ENCODE measurements at places on chromosomes 4 and X. TPM values are rescaled to one million over a fixed set of nuclear protein-coding genes. Genes with fewer than 3 reads are reported as not detected.

The IQCM gene
- total RNA-seq = not detected

The TCEAL7 gene
- 17.5 TPM for total RNA-seq

The SPATA18 gene
- 7.9 TPM for total RNA-seq

The IL3RA gene
- total RNA-seq = 0.09 TPM

The IRS4 gene
- total RNA-seq = not detected

The MAOA gene
- total RNA-seq = not detected

The CITED1 gene
- total RNA-seq = 0.27 TPM

The NBDY gene
- total RNA-seq = 71.4 TPM

The CXCL3 gene
- total RNA-seq = 0.18 TPM

- peaks cover 20% of the 10 kb centered on the region for H3K27me3 ChIP-seq
- peaks cover 85% of the 10 kb centered on the region for H3K4me1 ChIP-seq
- H3K4me3 ChIP-seq = peak overlapping the region; percentile 47
- no peak for DNase-seq
- peaks cover 71% of the 10 kb centered on the region for H3K36me3 ChIP-seq
Measured at GRCh38 chr4:150211016-150211415, 132.8 kb downstream of the DCLK2 start.

GRCh38 chr4:73213916-73214653, 44.5 kb downstream of the ANKRD17 start:
- DNase-seq = peak; percentile 6
- H3K27ac ChIP-seq = peak overlapping the region; percentile 66
- no peak overlapping the region for H3K4me3 ChIP-seq
- peaks cover 8% of the 10 kb centered on the region for H3K36me3 ChIP-seq
- no peaks in the 10 kb centered on the region for H3K27me3 ChIP-seq

GRCh38 chr4:77185686-77186085, 28.7 kb downstream of the CCNG2 start:
- no peak overlapping the region for H3K27ac ChIP-seq
- peaks cover 8% of the 10 kb centered on the region for H3K4me1 ChIP-seq
- H3K4me3 ChIP-seq = no peak overlapping the region
- no peak for DNase-seq
- peaks cover 40% of the 10 kb centered on the region for H3K27me3 ChIP-seq
- H3K36me3 ChIP-seq = no peaks in the 10 kb centered on the region

- no peak for DNase-seq
- H3K27me3 ChIP-seq = no peaks in the 10 kb centered on the region
- no peak overlapping the region for H3K4me3 ChIP-seq
- no peaks in the 10 kb centered on the region for H3K36me3 ChIP-seq
Measured at GRCh38 chr4:150828159-150828558, 186.9 kb downstream of the LRBA start.

DNA sequence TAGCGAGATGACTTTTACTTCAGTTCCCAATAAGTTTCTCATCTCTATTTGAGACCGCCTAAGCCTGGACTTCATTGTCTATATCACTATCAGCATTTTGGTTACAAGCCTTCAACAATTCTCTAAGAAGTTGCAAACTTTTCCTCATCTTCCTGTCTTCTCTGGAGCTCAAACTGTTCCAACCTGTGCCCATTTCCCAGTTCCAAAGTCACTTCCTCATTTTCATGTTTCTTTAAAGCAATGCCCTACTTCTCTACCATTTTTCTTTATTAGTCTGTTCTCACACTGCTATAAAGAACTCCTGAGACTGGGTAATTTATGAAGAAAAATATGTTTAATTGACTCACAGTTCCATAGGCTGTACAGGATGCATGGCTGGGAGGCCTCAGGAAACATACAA, 251.9 kb downstream of the TECRL start:
- H3K4me1 ChIP-seq = no peaks in the 10 kb centered on the region
- no peak overlapping the region for H3K27ac ChIP-seq
- no peak overlapping the region for H3K4me3 ChIP-seq
- H3K36me3 ChIP-seq = no peaks in the 10 kb centered on the region
- DNase-seq = no peak

- no peak for DNase-seq
- H3K4me1 ChIP-seq = no peaks in the 10 kb centered on the region
- H3K36me3 ChIP-seq = no peaks in the 10 kb centered on the region
- no peak overlapping the region for H3K27ac ChIP-seq
- no peaks in the 10 kb centered on the region for H3K27me3 ChIP-seq
Measured at GRCh38 chrX:28625223-28625622, 38.0 kb downstream of the IL1RAPL1 start.

DNA sequence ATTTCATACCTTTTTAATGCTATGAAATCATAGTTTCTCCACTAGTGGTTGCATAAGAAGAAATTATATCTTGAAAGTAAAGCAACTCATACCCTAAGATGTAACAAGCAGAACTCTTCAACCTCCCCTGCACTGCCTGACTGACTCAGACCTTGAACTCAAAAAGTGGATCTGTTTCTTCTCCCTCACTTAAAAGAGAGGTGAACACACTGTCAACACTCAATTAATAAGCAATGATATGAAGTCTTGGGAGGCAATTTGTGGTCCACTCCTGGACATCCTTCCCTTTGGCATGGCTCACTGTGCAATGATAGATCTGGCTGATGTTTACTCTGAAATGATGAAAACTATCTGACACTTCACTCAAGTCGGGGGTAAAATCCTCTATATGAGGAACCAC, 282.0 kb upstream of the DKK2 start:
- no peak overlapping the region for H3K27ac ChIP-seq
- H3K4me3 ChIP-seq = no peak overlapping the region
- 0 out of 2 replicates have a peak, but pooled peaks cover 1% of the 10 kb centered on the region for H3K27me3 ChIP-seq
- peak; percentile 7 for DNase-seq

DNA sequence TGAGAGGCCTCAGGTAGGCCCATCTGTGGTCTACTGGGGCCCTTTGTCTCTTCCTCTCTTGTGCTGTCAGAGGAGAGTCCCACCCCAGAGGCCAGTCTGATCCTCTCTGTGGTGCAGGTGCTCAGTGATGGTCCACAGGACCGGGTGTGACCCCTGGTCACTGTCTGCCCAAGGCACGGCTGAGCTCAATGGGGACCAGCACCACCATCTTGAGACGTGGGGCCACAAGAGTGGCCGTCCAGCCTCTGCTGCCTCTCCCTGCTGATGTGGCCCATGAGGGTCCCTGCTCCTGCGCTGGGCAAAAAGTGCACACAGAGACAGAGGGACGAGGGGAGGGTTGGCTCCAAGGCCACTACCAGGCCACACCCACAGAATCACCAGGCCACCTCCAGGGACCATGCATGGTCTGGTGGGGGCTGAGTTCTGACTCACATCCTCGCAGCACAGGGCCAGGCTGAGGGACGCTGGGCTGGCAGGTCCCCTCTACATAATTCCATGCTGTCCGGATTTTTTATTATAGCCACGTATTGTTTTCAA, 88.3 kb downstream of the FAM53A start:
- no peak overlapping the region for H3K4me3 ChIP-seq
- peaks cover 6% of the 10 kb centered on the region for H3K27me3 ChIP-seq
- no peak for DNase-seq
- no peak overlapping the region for H3K27ac ChIP-seq
- H3K4me1 ChIP-seq = no peaks in the 10 kb centered on the region

DNA sequence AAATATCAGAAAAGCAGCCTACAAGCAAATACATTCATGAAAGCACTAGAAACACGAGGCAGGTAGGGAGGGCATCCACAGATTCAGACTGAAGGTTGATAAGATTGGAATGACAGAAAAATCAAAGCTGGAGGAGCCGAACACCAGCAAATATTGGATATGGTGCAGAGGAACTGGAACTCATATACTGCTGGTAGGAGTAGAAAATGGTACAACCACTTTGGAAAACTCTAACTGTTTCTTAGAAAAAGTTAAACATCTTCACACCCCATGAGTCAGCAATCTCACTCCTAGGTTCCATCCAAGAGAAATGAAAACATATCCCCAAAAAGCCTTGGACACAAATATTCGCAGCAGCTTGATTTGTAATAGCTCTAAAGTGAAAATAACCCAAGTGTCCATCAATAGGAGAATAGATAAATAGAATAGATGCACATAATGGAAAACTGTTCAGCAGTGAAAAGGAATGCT, 27.1 kb downstream of the CD99L2 start:
- peaks cover 26% of the 10 kb centered on the region for H3K4me1 ChIP-seq
- peaks cover 9% of the 10 kb centered on the region for H3K36me3 ChIP-seq
- no peak for DNase-seq
- no peak overlapping the region for H3K4me3 ChIP-seq
- no peaks in the 10 kb centered on the region for H3K27me3 ChIP-seq

DNA sequence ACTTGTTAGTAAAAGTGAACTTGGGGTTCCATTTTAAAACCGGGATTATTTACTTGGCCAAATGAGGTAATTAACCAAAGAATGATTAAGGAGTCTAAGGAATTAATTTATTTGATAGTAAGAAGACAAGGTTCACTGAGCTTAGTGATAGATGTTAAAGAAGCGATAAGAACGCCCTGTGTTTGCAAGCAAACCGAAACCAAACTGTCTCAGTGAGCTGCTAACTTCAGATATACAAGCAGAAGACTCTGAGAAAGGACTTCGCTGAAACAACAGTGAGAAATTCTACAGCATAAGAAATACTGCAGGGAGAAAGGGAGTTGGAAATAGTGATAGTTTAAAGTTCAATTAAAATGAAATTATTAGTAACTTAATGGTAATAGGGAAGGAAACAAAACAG, 37.6 kb upstream of the SHISA3 start:
- H3K36me3 ChIP-seq = no peaks in the 10 kb centered on the region
- H3K4me3 ChIP-seq = peak overlapping the region; percentile 53
- no peak for DNase-seq
- no peak overlapping the region for H3K27ac ChIP-seq
- no peaks in the 10 kb centered on the region for H3K27me3 ChIP-seq

- peaks cover 5% of the 10 kb centered on the region for H3K27me3 ChIP-seq
- H3K36me3 ChIP-seq = peaks cover 84% of the 10 kb centered on the region
Measured at GRCh38 chr4:77010841-77011354, 61.3 kb downstream of the SEPTIN11 start.

GRCh38 chr4:80568891-80569290, 233.4 kb downstream of the CFAP299 start:
- H3K36me3 ChIP-seq = peaks cover 7% of the 10 kb centered on the region
- H3K27ac ChIP-seq = no peak overlapping the region
- DNase-seq = no peak
- H3K4me1 ChIP-seq = peaks cover 15% of the 10 kb centered on the region

- no peak overlapping the region for H3K27ac ChIP-seq
- no peaks in the 10 kb centered on the region for H3K4me1 ChIP-seq
- no peak overlapping the region for H3K4me3 ChIP-seq
- DNase-seq = no peak
- no peaks in the 10 kb centered on the region for H3K36me3 ChIP-seq
Measured at GRCh38 chr4:169293343-169294176, 22.8 kb upstream of the SH3RF1 start.

GRCh38 chr4:106058921-106059320, 163.7 kb downstream of the NPNT start:
- H3K27me3 ChIP-seq = 0 out of 2 replicates have a peak, but pooled peaks cover 1% of the 10 kb centered on the region
- no peak overlapping the region for H3K4me3 ChIP-seq
- no peak for DNase-seq
- peaks cover 24% of the 10 kb centered on the region for H3K4me1 ChIP-seq

- H3K27ac ChIP-seq = no peak overlapping the region
- H3K4me3 ChIP-seq = no peak overlapping the region
- H3K27me3 ChIP-seq = peaks cover 8% of the 10 kb centered on the region
- DNase-seq = no peak
Measured at GRCh38 chrX:53039236-53039635, 9.4 kb upstream of the GPR173 start.
